ENCODE measurements at places on chromosomes 4 and X.

DNA sequence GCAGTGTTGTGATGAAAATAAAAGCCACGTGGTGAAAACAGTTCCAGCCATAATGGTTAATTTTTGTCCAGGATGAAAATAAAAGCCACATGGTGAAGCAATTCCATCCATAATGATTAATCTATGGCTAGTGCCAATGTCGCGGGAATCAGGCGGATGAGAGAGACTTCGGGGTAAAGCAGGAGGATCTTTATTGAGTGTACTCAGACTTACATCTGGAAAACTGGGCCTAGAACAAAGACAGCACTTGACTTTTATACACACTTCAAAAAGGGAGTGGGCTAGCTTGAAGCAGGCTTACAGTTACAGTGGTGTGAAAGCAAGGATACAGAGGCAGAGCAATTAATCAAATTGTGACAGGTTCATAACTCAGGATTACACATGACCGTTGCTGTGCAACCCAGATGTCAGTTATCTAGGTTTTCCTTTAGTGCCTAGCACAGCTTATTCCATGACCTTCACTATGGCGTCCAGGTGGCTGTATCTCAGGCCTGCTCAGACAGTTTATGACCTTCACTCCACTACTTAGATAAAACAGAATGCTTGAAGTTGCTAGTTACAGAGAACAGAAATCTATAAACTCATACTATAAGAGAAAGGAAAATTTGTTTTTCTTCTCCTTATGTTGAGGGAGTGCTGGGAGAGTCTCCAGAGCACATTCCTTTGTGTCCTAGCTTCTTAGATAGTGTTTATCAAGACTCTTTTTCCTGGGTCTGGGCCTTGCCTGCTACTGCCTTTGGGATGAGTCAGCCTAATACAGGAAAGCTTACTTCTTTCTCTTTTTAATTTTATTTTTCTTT lies 5.9 kb upstream of the PLA2G12A start:
- no peak for DNase-seq

GRCh38 chrX:3549411-3549911 lies 164.0 kb downstream of the PRKX start:
- DNase-seq, result no peak

DNA sequence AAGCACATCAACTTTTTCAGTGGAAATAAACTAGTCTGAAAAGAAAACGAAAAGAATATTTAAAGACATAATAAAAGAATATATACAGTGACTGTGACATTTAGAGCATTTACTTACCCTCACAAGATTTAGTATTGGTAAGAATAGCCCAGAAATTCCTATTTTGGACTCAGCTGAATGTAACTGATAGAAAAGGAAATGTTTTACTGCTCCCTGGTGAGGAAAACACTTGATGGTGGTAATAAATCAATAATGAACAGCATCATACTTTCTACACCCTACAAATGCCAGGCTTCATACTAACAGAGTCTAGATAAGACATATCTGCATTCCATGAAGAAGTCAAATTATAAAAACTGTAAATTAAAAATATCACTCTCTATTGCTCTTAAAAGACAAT lies 753.5 kb upstream of the PCDH10 start:
- peak; percentile 44 for DNase-seq

DNA sequence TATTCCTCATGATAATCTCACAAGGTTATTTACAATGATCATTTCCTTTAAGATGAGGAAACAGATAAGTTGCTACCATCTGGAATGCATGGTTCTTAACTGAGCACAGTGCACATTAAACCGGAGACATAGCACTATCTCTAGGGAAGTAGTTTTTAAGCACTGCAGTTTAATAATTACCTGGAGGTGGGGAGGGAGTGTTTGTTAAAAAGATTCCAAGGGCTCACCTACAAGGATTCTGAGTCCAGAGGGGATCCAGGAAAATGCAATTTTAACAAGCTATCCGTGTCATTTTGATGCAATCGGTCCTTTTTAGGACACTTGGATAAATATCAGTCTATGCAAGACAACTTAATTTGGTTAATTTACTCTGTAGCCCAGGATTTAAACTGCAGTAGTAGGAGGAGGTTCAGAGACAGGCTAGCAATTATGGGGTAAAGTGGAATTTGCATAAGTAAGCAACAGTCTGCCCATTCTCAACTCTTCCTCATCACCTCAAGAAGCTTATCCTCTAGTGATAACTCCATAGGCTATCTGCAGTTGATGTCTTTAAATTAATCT lies 2.8 kb upstream of the PDLIM5 start:
- no peak for DNase-seq

DNA sequence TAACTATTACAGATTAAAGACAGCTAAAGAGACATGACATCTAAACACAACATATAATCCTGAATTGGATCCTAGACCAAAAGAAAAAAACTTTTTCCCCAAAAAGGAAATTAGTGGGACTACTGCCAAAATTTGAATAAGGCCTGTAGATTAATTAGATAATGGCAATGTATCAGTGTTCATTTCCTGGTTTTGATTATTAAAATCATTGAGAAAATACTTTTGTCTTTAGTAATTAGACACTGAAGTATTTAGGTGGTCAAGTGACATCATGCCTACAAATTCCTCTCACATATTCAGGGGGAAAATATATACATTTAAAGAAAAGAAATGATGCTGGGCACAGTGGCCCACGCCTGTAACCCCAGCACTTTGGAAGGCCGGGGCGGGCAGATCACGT lies 10.4 kb upstream of the USO1 start:
- DNase-seq, result no peak

DNA sequence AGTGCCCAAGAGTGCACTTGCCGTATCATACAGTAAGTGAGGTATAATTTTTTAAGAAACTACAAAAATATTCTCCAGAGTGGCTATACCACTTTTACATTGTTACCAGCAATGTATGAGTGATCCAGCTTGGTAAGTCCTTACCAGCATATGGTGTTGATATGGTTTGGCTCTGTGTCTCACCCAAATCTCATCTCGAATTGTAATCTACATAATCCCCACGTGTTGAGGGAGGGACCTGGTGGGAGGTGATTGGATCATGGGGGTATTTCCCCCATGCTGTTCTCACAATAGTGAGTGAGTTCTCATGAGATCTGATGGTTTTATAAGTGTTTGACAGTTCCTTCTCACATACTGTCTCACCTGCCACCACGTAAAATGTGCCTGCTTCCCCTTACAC lies 44.8 kb downstream of the RBMX start:
- no peak for DNase-seq

DNA sequence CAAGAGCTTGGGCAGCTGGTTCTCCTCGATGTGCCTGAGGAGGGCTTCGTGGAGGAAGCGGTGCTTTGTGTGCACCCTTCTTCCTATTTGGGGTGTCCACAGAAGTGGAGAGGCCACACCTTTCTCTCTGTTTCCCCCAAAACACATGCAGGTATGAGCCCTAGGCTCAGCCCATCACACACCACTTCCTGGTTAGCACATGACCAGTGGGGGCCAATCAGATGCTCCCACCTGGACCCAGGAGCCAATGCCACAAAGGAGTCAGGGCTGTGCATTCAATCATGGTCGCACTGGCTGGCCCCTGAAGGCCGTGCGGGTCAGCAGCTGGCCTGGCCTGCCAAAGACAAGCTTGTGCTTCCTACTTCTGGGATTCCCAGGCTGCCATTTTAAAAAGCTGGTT lies 51.4 kb downstream of the PPP2R2C start:
- DNase-seq, result no peak

GRCh38 chr4:39279416-39279815 lies 86.7 kb downstream of the RFC1 start:
- DNase-seq, result no peak

GRCh38 chrX:103861200-103861599 lies 29.1 kb upstream of the RAB9B start:
- DNase-seq, result no peak

DNA sequence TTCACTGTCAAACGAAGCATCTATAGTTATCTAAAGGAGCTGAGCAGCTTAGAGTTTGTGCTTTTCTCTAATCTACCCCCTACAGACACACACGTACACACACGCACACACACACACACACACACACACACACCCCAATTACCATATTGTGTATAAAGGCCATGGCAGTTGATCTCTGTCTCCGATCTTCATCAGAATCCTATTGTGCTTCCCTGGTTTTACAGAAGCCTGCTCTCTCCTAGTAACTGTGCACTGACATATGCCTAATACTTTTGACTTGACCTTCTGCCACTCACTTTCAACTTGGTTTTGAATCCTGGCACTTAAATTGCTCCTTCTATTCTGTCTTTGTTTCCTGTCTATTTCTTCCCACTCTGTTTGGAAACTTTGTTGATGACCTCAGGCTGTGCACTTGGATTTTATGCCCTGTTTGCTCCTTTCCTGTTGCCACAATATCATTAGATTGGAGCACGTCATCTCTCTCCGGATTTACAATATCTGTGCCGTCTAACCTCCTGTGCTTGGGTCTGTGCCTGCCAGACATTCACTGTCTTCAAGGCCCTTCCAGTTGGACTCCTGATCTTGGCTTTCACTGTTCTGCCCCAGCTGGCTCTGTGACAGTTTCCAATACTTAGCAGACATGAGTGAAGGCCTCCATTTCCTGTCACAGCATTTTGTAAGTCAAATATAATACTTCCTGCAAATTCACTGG lies 928.1 kb downstream of the FAT4 start:
- DNase-seq, result no peak

DNA sequence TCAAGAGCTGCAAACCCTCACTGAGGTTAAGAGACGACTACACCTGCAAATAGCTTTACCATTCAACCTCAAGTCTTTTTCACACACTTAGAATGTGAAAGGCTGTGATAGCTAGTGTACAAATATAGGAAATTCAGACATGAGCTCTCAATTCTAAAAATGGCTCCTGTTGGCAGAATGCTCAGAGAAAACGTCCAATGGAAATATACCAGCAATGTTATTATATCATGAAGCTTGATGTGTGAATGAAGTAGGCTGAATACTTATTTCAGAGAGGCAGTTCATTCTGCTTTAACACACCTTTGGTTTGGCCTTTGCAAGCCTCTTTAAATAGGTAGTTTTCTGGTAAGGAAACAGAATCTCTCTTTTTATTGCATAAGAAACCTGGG lies 227.6 kb downstream of the ADAMTS3 start:
- DNase-seq, result no peak

- no peak for DNase-seq
These were observed 7.7 kb upstream of the ASB9 start for GRCh38 chrX:15277604-15278003.

GRCh38 chrX:18855919-18856644 lies 127.8 kb downstream of the PHKA2 start:
- DNase-seq, result no peak

- no peak for DNase-seq
These were observed 173.7 kb downstream of the PABPC4L start for GRCh38 chr4:134027931-134028330.

- no peak for DNase-seq
These were observed 28.8 kb downstream of the ARHGAP10 start for GRCh38 chr4:147760695-147761094.

- no peak for DNase-seq
These were observed 61.9 kb upstream of the MTM1 start for GRCh38 chrX:150506486-150506885.

GRCh38 chr4:82261084-82261483 lies 112.7 kb downstream of the HNRNPD start:
- no peak for DNase-seq

- no peak for DNase-seq
These were observed 11.9 kb downstream of the HUWE1 start for GRCh38 chrX:53674581-53674980.

DNA sequence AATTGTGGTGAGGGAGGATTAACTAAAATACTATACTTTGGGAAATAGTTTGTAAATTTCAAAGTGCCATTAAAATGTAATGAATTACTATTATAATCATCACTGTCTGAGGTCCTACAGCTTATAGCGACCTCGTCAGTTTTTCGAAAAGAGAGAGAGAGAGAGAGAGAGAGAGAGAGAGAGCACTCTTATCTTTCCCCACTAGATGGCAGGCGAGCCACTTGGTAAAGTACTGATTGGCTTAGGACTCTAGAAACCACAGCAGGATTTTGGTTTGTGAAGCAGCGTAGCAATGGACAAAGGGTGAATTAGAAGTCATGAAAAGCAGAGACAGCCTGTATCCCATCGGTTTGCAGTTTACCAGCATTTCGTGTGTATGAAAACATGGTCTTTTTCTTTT lies 52.5 kb downstream of the LINC00632 start:
- DNase-seq, result peak; percentile 48

DNA sequence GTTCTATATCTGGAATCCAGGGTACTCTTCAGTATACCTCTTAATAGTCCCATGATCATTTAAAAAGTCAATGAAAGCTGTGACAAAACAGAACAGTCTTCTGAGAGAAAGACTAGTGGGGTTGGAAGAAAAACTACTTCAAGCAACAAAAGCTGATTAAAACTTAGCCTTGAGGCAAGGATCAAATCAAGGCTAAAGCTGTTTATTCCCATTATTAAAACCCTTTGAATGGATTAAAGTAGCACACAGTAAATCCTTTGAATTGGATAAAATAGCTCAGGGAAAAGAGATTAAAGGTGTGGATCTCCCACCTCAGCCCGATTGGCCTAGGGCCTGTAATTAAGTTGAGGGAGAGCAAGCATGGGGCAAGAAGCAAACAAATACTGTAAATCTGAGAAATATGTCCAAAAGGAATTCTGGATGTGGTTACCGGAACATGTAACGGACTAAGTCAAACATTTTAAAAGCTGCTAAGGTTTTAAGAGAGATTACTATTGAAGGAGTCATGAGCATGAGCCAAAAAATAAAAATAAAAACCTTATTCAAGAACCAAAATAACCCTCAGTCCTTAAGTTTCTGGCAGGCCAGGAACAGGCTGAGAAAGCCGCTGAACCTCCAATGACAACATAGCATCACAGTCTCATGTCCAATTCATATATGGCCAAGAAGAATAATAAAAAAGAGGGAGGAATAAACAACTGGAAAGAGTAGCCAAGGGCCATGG lies 257.3 kb upstream of the NEIL3 start:
- DNase-seq, result peak; percentile 19

- no peak for DNase-seq
These were observed 446.4 kb downstream of the RPA4 start for GRCh38 chrX:97330151-97330550.

- no peak for DNase-seq
These were observed 174.8 kb upstream of the CXCL13 start for GRCh38 chr4:77430847-77431246.

- no peak for DNase-seq
These were observed 102.9 kb upstream of the TNIP3 start for GRCh38 chr4:121266982-121267381.

DNA sequence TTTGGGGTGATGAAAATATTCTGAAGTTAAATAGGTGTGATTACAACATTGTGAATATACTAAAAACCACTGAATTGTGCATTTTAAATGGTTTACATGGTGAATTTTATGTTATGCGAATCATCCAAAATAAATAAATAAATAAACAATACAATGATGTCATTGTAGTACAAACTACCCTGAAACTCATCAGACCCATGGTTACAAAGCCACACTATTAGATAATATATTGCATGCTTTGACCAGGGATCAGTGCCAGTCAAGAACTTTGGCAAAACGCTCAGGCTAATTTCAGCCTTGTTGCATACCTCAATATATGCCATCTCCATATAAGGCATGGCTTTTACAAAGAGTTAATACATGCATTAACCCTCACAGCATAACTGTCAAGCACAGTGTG lies 45.5 kb upstream of the XIAP start:
- no peak for DNase-seq

Measured in renal pelvis (tissue), 12 donors.